ENCODE measurements at places on chromosomes 16 and 17.

GRCh38 chr16:20263138-20263855 is 64.0 kb downstream of the GP2 start:
- no peak for DNase-seq

- DNase-seq, result peak; percentile 68
Measured at GRCh38 chr16:81779536-81780320, 637 bp downstream of the PLCG2 start.

DNA sequence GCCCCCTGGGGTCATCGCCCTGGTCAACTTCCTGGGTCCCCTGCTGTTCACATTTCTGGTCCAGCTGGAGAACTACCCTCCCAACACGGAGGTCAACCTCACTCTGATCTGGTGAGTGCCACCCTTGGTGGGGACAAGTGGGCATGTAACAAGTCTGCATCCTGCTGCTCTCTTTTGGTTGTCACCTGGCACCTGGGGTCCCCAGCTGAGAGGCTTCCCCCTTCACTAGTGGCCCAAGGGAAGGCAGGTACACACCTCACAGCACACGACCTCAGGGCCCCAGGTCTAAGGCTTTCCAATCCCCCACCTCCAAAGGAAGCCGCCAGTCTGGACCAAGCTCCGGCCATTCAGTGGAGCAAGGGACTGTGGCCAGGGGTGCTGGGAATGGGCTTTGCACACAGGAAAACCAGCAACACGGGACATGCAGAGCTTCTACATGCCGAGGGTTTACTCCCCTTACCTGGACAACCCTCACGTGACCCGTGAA is 4.4 kb downstream of the TMC8 start:
- DNase-seq, result no peak

GRCh38 chr16:88354229-88355092 is 28.3 kb upstream of the ZNF469 start:
- DNase-seq, result no peak

DNA sequence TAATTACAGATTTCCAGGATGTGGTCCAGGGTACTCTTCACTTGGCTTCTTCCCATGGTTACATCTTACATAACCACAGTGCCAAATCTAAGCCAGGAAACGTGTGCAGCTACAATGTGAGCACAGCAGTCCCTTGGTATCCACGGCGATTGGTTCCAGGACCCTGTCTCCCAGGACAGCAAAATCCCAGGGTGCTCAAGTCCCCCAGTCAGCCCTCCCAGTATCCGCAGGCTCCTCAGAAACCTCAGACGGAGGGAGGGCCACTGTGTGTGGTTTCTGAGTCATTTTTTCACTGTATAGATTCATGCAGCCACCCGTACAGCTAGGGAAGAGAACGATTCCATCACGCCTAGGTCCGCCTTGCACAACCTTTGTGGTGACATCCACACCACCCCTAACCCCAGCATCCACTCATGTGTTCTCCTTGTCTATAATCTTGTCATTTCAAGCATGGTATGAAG is 11.1 kb upstream of the ATP2C2 start:
- DNase-seq, result peak; percentile 72

DNA sequence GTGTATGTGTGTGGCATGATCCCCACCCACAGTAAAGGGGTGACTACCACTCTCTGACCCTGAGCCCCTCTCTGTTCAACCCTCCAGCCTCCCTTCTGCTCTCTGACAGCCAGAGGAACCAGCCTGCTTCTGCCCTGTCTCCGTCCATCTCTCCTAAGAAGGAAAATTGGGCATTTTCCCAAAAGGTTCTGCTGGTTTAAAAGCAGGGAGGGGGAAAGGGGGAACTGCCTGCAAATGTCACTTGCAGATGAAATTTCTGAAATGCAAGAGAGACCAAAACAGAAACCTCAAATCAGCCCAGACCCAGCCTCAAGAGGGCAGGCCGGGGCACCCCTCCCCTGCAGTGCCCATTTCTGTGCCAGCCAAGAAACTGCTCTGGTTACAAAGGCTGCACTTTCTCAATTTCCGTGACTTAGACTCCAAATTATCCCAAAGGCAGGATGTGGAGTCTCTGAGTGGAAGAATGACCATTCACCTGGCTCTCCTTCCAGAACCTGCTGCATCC is 197.9 kb downstream of the RBFOX3 start:
- DNase-seq, result no peak

Data from suppressor macrophage treated with lipopolysaccharide for 4 hours (primary cell).